CD8-positive, alpha-beta memory T cell (primary cell): ENCODE measurements at places on chromosomes 16 and 17. TPM values are rescaled to one million over a fixed set of nuclear protein-coding genes. Genes with fewer than 3 reads are reported as not detected.

DNA sequence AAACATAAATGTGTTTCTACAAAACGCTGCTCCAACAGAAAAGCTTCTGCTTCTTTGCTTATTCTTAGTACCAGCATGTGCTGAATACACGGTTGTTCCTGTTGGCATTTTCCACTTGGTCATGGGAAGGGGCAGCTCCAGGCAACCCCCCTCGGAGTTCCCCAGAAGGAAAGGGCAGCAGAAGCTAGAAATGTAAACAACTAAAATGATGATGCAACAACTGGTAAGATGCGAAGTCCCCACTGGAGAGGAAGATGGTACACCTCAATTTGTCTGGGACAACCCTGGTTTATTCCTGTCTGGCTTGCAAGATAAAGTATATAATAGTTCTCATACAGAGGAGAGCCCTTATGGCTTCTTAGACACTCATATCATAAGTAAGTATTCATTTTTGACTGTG, 9.2 kb upstream of the CCL13 start:
- no peak overlapping the region for H3K4me3 ChIP-seq
- H3K4me1 ChIP-seq, result no peaks in the 10 kb centered on the region
- no peak for DNase-seq

Gene LRRC37B
- 17.6 TPM for total RNA-seq

Gene METRNL
- total RNA-seq, result 22.3 TPM

- no peak overlapping the region for H3K4me3 ChIP-seq
- peaks cover 11% of the 10 kb centered on the region for H3K4me1 ChIP-seq
- H3K27ac ChIP-seq, result no peak overlapping the region
- H3K27me3 ChIP-seq, result no peaks in the 10 kb centered on the region
Observed at GRCh38 chr17:19955099-19955498, 22.5 kb downstream of the AKAP10 start.

Gene RNF222
- total RNA-seq, result not detected

GRCh38 chr16:84532291-84532724, 27.8 kb upstream of the MEAK7 start:
- H3K36me3 ChIP-seq, result no peaks in the 10 kb centered on the region
- no peak overlapping the region for H3K27ac ChIP-seq
- H3K4me3 ChIP-seq, result no peak overlapping the region
- DNase-seq, result no peak
- no peaks in the 10 kb centered on the region for H3K4me1 ChIP-seq

DNA sequence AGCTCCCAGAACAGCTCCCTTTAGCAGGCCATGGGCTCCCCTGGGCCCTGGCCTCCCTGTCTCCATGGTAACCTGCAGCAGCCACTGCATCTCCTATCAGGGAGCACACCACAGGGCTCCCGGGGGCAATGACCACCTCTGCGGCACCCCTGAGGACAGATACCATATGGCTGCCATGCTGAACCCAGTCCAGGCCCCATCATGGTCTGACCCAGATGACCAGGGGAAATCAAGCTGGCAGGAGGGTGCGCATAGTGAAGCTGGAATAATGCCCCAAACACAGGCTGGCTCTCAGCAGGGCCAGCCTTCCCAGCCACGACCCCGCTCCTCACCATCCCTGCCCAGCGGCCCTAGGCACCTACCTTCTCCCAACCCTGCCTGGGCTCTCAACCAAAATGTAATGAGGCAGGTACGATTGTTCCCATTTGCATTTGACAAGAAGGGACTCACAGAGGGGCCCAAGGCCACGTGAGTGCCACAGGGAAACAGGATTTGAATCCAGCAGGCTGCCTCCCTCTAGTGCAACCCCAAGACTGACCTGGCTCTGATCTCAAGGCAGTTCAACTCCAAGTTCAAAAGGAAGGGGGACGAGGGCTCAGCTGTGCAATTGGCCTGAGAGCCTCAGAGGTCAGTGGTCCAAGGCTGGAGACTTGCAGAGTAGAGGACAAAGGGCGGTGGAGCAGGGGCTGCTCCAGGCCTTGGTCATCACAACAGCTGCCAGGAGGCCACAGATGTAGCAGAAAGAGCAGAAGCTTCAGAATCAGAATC, 2.4 kb downstream of the RUNDC3A start:
- no peak overlapping the region for H3K4me3 ChIP-seq
- H3K27ac ChIP-seq, result no peak overlapping the region
- H3K36me3 ChIP-seq, result no peaks in the 10 kb centered on the region
- H3K4me1 ChIP-seq, result peaks cover 19% of the 10 kb centered on the region

DNA sequence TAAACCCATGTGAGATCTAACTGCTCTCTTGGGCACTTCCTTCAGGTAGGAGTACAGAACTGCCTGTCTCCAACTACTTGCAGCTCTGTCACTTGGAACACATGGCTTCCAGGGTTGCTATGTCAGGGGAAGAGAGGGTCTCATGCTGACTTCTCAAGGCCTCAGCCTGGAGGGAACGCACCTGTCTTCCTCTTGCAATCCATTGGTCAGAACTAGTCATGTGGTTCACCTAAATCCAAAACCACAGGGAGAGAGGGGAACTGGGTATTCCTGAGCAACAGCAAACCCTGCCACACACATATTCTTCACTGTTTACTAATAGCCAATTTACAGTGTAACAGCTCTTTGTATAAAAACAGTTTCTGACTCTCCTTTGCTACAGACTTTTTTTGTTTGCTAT, 206.1 kb downstream of the KCNJ2 start:
- no peaks in the 10 kb centered on the region for H3K4me1 ChIP-seq
- no peak overlapping the region for H3K4me3 ChIP-seq
- no peaks in the 10 kb centered on the region for H3K27me3 ChIP-seq

Gene OSGIN1
- total RNA-seq, result 0.83 TPM

DNA sequence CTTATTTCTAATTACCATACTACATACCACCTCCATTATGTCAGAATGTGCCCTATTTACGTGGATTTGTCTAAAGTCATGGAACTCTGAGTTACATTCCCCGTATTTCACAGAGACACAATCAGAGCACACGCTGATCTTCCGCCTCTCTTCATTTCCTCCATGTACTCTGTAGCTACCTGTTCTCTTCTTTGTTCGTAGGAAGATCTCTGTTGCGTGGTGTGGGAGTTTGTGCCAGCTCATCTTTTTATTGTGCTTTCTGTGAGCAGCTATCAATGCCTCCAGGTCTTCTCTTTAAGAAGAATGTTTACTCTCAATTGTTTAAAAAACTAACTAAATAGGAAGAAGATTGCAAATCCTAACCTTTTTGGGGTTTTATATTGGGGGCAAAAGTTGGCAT, 26.9 kb downstream of the NLRC5 start:
- no peak for DNase-seq
- H3K4me1 ChIP-seq, result peaks cover 83% of the 10 kb centered on the region
- peaks cover 41% of the 10 kb centered on the region for H3K36me3 ChIP-seq
- H3K27me3 ChIP-seq, result no peaks in the 10 kb centered on the region
- H3K4me3 ChIP-seq, result no peak overlapping the region

DNA sequence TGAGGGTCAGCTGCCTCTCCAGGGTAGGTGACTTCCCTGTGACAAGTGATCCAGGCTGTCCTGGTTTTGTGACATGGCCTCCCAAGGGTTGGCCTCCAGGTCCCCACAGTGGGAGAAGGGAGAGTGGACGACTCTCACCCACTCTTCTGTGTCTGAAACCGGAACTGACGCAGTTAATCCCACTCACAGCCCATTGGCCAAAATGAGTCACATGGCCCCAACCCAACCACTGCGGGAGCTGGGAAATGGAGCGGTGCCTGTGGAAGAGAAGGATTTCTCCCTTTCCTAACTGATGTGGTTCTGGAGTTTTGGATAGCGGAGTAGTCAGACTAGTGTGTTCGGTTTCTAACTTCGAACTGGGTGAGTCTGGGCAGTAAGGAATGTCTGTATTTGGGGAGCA, 79.4 kb downstream of the ABCC6 start:
- H3K27ac ChIP-seq, result no peak overlapping the region
- H3K4me1 ChIP-seq, result no peaks in the 10 kb centered on the region
- H3K27me3 ChIP-seq, result no peaks in the 10 kb centered on the region
- no peak for DNase-seq
- H3K4me3 ChIP-seq, result no peak overlapping the region

Gene SPIRE2
- total RNA-seq, result 0.37 TPM
